B cell (primary cell): ENCODE measurements at places on chromosomes 13 and 19. TPM values are rescaled to one million over a fixed set of nuclear protein-coding genes. Genes with fewer than 3 reads are reported as not detected.

Gene KIR3DL1
- not detected in 2 replicates for total RNA-seq

Gene SYCN
- not detected in 2 replicates for total RNA-seq

Gene PLIN5
- total RNA-seq: 0.15 and 1.00 TPM in 2 replicates

Gene ZNF628
- total RNA-seq: 13.3 and 15.5 TPM in 2 replicates

Gene CACNG8
- total RNA-seq: not detected in 2 replicates

Gene ACP5
- total RNA-seq: 151 and 158 TPM in 2 replicates

Gene CEACAM5
- not detected in 2 replicates for total RNA-seq

Gene CTU1
- total RNA-seq: 8.1 and 8.2 TPM in 2 replicates

Gene SOX21
- not detected in 2 replicates for total RNA-seq

Gene CEACAM16
- not detected in 2 replicates for total RNA-seq

Gene EHD2
- not detected in 2 replicates for total RNA-seq

Gene ZSCAN4
- not detected in 2 replicates for total RNA-seq

Gene RFPL4A
- total RNA-seq: not detected in 2 replicates

Gene PSG11
- total RNA-seq: not detected in 2 replicates

Gene TUBA3C
- total RNA-seq: not detected in 2 replicates

Gene LRRC4B
- not detected in 2 replicates for total RNA-seq

Gene IL12RB1
- 24.5 and 24.8 TPM in 2 replicates for total RNA-seq

Gene P2RY11
- total RNA-seq: 27.1 and 28.3 TPM in 2 replicates

Gene SPTBN4
- 0.56 and 0.67 TPM in 2 replicates for total RNA-seq

Gene KLK6
- not detected in 2 replicates for total RNA-seq

Gene LRRC63
- 0.25 TPM in 1 of 2 replicates, not detected in the other for total RNA-seq

Gene CCDC70
- total RNA-seq: not detected in 2 replicates

Gene LILRB1
- total RNA-seq: 136 and 138 TPM in 2 replicates

Gene MAP4K1
- 397 and 415 TPM in 2 replicates for total RNA-seq

Gene PEAK3
- total RNA-seq: 0.71 and 0.90 TPM in 2 replicates
